Lower leg skin (tissue), 4 donors: ENCODE measurements at places on chromosomes 11 and 22. TPM values are rescaled to one million over a fixed set of nuclear protein-coding genes. Genes with fewer than 3 reads are reported as not detected.

The KCNA4 gene
- 0.56 TPM for total RNA-seq

DNA sequence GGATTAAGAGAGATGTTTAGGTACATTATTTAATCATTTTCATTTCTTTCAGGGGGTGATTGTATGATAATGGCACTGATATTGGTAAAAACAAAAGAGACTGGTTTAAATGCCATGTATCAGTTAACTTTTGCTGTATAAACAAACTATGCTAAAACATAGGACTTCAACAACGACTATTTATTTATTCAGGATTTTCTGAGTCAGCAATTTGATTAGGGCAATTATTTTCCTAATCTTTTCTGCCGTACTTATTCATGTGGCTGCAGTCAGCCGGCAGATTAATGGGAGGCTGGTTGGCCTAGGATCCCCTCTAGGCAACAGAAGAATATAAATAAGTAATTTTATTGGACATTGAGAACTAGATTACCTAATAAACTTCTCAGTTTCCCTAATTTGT, 661.7 kb upstream of the RAG2 start:
- DNase-seq, result no peak

- no peak for DNase-seq
These were observed 474.6 kb upstream of the RAG2 start for GRCh38 chr11:37072538-37073055.

The RASGRP2 gene
- total RNA-seq, result 3.5 TPM
